ENCODE measurements at places on chromosomes 16 and 17.

DNA sequence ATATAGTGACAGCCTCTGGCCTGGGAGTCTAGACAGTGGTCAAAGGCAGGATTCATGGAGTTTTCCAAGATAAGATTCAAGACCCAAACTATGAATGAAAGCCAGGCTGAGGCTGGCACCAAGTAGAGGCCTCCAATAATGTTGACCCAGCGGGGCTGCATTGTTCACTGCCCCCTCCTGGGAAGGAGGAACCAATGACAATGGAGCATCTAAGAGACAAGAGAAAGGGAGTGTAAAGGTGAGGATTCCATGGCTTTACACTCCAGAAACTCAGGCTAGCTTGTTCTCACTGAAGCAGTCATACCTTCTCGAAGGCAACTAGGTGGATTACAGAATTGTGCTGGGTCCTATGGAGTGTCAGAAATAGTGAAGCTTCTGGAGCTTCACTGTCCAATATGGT lies 380.3 kb downstream of the WWOX start:
- DNase-seq: no peak

DNA sequence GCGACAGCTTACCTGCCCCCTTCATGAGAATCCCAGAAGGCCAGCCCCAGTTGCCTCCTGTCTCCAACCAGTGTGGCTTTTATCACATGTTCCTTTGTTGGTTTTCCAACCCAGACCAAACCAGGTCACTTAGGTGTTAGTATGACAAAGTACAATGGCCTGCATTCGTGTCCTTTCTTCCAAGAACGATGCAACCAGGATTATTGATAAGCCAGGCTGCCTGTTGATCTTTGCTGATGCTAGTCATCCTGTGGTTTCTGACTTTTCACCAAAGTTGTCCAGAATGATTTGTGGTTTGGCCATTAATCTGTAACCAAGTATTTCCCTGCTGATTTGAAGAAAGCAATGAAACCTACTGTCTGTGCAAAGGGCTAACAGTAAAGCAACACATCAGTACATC lies 191.4 kb downstream of the CYLD start:
- DNase-seq: no peak

DNA sequence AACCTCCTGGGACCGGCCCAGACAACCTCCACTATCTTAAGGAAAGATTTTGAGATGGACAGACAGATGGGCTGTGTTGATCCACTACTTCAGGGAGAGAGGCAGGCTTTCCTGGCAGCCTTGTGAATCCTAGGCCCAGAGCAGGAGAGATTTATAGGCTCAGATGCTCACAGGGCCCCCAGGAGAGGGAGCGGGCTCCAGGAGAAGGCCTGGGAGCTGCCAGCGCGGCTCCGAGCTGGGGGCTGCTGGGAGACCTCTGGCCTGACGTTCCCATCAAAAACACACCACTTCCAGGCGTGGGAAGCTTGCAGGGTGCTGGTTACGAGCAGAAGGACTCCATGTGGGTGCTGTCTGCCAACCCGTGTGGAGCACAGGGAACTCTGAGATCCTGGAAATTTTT lies 53.2 kb downstream of the MYH11 start:
- no peak for DNase-seq

DNA sequence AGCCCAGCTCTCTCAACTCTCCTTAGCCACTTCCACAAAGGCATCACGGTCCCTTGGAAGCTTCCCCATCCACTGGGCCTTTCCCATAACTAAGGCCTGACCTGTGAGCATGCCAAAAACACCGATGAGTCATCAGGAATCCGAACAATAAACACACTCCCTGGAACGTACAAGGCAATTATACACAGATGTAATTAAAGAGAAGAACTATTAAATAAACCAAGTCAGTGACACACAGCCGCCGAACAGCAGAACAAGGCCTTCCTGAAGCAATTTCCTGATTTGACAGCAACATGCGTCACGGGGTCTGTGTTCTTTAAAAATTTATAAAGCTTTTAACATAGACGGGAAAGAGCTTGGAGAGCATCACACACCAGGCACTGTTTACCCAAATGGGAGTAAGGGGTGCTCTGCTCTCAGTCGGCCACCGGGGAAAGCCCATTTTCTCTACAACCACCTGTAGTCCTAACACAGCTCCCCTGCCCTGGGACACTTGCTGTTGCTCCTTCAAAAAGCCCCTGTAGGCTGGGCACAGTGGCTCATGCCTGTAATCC lies 29.4 kb downstream of the COG7 start:
- peak; percentile 85 for DNase-seq

DNA sequence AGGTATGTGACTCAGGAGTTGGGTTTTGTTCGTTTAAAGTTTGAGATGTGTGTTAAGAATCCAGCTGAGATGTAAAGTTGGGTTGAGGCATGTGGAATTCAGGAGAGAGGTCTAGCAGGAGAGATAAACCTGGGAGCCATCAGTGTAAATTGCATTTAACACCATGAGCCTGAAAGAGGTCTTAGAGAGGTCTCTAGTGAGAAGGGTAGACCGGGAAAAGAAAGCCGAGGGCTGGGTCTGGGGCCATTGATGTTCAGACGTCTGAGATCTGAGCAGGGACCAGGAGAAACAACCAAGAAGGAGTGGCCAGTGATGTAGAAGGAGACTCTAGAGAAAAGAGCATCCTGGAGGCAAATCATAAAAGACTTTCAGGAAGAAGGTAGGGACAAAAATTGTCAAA lies 44.1 kb upstream of the PIRT start:
- DNase-seq: no peak

- no peak for DNase-seq
Observed at GRCh38 chr17:7216242-7217112, 3.2 kb downstream of the DLG4 start.

DNA sequence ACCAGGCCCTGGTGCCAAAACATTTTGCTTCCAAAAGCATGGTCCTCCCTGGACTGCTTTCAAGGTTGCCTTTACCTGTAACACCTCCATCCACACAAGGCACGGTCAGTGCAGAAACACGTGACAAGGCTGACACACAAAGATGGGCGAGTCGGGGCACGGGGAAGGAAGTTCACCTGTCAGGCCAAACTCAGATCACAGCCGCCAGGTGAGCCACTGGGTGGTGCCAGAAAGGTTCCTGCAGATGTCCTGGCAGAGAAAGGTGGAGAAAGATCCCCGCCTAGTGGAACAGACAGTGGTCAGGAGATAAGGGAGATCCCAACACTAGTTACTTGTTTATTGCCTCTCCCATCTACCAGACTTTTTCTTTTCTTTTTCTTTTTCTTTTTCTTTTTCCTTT lies 155.3 kb downstream of the AIPL1 start:
- DNase-seq: no peak

DNA sequence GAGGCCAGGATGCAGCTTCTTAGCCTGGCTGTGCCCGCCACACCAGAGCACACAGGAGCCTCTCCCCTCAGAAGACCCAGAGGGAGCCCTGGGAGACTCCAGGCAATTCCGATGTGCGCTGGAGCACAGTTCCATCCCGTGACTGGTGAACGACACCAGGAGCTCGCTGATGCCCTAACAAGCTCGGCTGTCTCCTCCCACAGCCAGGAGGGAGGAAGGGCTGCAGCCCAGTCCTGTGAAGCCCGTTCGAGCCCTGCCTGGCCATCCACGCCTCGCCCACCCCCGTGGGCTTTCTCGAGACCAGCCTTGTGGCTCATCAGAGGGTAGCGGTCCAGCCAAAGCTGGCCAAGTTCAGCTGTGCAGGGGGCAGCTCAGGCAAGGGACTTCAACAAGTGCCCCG lies 21.8 kb upstream of the RASD1 start:
- no peak for DNase-seq

DNA sequence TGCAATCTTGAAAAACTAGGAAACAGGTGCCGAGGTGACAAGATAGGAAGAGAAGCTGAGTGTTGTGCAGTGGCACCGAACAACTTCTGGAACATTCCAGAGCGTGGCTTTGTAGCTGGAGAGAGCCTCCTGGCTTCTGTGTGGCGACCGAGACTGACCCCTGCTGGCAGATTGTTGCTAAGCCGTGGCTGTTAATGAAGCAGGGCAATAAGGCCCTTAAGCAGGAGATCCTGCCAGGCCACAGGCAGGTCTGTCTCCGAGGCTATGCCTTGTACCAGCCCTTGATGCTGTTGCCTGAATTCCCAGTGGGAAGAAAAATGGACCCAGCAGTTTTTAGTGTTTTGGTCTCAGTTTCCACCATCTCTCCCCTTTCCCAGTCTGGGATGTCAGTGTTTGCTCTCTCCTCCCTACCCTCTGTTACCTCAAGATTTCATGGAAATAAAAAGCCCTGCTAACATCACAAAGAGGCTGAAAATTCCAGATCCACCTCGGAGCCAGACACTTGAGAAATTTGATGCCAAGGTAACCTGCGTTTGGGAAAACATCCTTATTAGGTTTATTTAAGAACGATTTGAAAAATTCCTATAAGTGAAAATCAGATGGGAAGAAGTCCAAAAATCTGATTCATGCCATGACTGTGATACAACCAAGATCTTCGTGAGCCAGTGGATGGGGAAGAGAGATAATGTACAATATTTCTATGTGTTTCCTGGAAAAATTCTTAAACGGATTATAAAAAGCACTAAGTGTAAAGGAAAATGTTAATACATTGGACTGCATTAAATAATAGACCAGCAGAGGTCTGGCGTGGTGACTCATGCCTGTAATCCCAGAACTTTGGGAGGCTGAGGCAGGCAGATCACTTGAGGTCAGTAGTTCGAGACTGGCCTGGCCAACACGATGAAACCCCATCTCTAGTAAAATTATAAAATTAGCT lies 265.1 kb downstream of the PRKCA start:
- DNase-seq: peak; percentile 77
